ENCODE measurements at places on chromosomes 16 and 17.

DNA sequence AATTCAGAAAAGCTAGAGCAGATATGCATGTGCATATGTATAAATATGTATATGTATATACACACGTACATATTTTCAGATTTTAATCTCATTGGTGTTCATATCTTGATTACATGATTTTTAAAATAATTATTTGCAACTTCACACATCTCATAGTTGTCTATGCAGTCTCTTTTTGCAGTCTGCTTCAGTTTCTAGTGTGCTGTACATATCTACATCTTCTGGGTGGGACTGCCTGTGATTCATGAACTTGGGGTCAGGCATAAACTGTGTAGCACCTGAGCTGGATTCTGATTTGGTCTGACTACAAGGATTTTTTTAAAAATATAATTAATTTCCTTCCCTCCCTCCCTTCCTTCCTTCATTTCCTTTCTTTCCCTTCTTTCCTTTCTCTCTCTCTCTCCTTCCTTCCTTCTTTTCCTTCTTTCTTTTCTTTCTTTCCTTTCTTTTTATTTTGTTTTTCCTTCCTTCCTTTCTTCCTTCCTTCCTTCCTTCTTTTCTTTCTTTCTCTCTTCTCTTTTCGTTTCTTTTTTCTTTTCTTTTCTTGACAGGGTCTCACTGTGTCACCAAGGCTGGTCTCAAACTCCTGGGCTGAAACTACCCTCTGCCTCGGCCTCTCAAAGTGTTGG, 96.5 kb downstream of the TANGO6 start:
- no peak for DNase-seq

DNA sequence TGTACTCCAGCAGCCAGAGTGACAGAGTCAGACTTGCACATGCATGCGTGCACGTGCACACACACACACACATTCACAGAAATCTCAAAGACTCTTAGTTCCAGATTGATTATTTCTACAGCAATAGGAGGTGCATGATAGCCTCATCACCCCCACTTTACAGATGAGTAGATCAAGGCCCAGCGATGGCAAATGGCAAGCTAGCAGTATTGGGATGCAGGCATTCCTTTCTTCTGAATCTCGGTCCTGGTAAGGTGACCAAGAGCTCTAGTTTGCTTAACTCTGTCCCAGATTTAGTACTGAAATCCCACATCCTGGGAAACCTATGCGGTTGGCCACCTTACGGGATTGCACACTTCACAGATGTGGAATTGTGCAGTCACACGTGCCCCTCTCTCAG, 38.6 kb downstream of the ITGAM start:
- DNase-seq: no peak

- no peak for DNase-seq
These were observed 4.9 kb upstream of the GNG13 start for GRCh38 chr16:805474-805873.

GRCh38 chr16:85625485-85626117, 12.5 kb downstream of the GSE1 start:
- no peak for DNase-seq

DNA sequence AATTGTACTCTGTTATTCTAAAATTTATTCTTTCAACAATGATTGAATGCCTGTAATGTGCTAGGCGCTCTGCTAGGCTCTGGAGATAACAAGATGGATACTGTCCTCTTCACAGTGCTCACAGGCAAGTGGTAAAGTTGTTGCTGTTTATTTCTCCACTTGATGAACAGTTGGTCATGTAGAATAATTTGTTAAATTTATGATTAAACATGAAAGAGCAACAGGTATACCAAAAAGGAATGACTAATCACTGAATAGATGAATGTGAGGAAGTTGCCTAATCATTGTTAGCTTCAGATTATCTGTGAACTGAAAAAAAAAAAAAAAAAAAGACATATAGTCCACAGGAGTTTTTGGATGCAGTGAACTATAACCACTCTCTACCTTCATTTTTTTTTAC, 62.3 kb downstream of the NFATC3 start:
- DNase-seq: no peak

GRCh38 chr16:29649588-29650494, 13.2 kb upstream of the SPN start:
- no peak for DNase-seq

GRCh38 chr17:6755281-6755680, 565 bp upstream of the XAF1 start:
- DNase-seq: no peak

DNA sequence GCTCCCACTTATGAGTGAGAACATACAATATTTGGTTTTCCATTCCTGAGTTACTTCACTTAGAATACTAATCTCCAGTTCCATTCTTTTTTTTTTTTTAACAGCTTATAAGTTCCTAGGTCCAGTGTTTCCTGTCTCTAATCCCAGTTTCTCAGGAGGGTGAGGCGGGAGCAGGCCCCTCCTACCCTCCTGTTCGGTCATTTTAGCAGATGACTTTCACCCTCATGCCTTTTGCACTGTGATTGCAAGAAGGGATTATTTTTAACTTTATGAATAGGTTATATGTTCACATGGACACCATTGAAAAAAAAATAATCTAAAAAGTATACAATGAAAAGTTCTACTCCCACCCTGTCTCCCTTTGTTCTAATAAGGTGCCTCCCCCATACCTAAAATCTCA, 47.6 kb downstream of the CDH1 start:
- no peak for DNase-seq

GRCh38 chr17:7794075-7794663, 39.8 kb upstream of the KDM6B start:
- no peak for DNase-seq

DNA sequence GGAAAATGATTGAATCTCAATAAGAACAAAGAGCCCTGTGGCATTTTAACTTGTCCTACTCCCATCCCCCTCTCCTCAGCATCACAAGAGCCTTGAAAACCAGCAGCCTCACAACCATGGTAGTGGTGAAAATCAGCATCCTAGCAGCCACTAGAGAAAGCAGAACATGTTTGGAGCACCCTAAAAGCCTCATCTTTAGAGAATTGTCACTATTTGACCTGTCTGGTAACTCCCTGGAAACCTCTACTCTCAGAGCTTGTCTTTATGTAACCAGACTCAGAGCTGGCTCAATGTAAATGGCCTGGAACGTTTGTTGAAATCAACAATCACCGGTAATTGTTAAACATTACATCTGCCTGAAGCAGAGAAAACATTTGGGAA, 70.8 kb downstream of the MMD start:
- no peak for DNase-seq

- DNase-seq: no peak
These were observed 349.7 kb upstream of the CCL2 start for GRCh38 chr17:33905338-33905800.

GRCh38 chr17:72618001-72618509, 474.4 kb downstream of the SLC39A11 start:
- DNase-seq: peak; percentile 1

- DNase-seq: no peak
These were observed 10.7 kb upstream of the ZNF423 start for GRCh38 chr16:49866595-49867071.

- DNase-seq: no peak
These were observed 6.5 kb upstream of the SDK2 start for GRCh38 chr17:73650617-73651200.

DNA sequence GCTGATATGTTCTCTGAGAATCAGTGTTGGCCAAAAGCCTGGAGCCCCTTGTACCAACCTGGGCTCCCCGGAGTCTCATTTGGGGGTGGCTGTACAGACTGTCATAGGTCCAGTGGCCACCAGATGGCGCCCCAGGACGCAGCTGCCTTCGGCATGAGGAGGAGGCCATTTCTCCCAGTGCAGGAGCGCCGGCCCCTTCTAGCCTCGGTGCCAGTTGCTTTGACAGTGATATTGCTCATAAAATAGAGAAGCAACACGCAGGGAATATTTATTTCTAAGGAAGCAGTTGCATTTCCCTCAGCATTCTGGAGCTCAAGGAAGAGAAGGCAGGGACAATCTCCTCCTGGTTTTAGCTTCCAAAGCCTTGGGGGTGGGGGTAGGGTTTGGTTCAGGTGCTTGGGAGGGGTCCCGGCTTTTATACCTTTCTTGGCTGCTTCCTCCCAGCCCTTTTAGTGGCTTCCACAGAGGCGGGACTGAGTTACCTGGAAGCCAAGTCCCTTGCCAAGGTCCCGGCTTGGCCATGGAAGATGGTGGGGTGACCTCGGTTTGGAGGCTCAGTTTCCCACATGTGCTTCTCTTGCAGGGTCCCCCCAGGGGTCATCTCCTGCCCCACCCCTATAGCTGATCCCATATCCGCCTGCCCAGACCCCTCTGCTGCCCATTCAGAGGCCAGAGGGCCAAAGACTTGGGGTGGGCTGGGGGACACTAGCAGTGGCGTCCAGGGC, 117.8 kb upstream of the CDC42EP4 start:
- peak; percentile 83 for DNase-seq

DNA sequence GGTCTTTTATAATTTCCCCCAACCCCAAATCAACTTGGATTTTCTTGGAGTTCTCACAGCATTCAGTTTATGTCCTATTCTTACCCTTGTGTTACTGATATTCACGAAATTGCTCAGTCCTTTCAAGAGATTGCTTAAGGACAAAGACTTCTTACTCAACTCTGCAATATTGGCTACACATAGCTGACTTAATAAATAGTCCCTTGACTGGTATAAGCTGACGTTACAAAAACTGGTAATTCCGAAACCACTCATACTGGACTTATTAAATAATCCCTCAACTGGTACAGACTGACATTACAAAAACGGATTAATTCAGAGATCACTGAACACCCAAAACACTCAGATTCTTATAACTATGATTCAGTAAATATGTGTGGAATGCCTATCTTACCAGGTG, 860 bp downstream of the TIGD7 start:
- DNase-seq: no peak

All from activated CD4-positive, alpha-beta T cell treated with anti-CD3 and anti-CD28 coated beads for 4 hours (primary cell).